Fibroblast of the aortic adventitia (primary cell): ENCODE measurements at places on chromosomes 7 and 10. TPM values are rescaled to one million over a fixed set of nuclear protein-coding genes. Genes with fewer than 3 reads are reported as not detected.

Gene CFAP69
- total RNA-seq, result 3.2 and 6.4 TPM in 2 replicates

Gene GNAT3
- total RNA-seq, result not detected in 2 replicates

Gene CHRM2
- 1.2 and 26.4 TPM in 2 replicates for total RNA-seq

Gene PPP3CB
- 45.5 and 49.2 TPM in 2 replicates for total RNA-seq

Gene LRRC17
- 95.6 and 131 TPM in 2 replicates for total RNA-seq

Gene SPDYE2
- total RNA-seq, result 0.16 TPM in 1 of 2 replicates, not detected in the other

Gene ACHE
- total RNA-seq, result 0.16 TPM in 1 of 2 replicates, not detected in the other

Gene LIPK
- not detected in 2 replicates for total RNA-seq

Gene GBX1
- not detected in 2 replicates for total RNA-seq

Gene PNLIP
- not detected in 2 replicates for total RNA-seq

Gene SGPL1
- 26.3 and 117 TPM in 2 replicates for total RNA-seq
